ENCODE measurements at places on chromosomes 2 and 18.

- no peak for DNase-seq
Observed at GRCh38 chr2:124609667-124610066, 584.6 kb downstream of the CNTNAP5 start.

DNA sequence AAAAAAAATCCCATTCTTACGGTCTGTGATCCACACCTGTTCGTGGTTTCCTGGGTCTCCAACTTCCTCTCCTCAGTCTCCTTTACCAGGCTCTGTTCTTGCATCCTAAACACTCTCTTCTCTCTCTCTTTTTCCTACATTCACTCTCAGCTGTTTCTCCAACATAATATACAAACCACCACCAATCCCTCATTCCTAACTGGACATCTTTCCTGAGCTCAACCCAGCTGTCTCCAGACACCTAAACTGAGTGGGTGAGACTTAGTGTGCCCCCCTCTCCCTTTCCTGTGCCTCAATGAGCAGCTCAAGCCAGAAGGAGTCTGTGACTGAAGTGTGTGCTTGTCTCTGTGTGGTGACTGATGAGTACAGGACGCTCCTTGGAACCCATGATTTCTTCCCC lies 59.4 kb downstream of the LIPG start:
- no peak for DNase-seq

GRCh38 chr2:121638333-121638732 lies 10.9 kb downstream of the CLASP1 start:
- DNase-seq: no peak

DNA sequence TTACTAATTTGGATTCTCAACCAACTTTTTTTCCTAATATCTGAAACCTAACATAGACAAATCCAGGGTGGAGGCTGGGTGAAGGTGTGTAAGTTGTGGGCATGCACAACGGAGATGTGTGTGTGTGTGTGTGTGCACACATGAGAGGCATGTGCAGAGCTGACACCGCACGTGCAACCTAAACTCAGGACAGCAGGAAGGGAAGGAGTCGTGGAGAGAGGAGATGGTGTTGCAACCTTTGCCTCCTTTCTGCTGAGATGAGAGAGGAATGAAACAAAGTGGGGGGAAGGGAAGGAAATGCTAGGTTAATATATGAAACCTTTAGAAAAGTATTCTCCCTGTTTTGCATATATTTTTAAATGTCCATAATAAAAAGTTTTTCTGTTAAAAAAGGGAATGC lies 64.7 kb downstream of the KCTD1 start:
- no peak for DNase-seq
